ENCODE measurements at places on chromosomes 11 and 22.

DNA sequence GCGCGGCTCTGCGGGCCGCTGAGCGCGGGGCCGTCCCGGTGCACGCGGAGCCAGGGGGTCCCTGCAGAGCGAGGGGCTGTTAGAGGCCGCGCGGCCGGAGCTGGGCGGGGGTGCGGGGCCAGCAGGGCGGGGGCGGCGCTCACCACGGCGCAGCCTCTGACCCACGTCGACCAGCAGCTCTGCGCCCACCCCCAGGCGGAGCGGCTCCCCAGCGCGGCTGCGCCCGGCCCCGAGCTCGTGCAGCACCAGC, 385 bp upstream of the SCO2 start:
- DNase-seq = no peak

DNA sequence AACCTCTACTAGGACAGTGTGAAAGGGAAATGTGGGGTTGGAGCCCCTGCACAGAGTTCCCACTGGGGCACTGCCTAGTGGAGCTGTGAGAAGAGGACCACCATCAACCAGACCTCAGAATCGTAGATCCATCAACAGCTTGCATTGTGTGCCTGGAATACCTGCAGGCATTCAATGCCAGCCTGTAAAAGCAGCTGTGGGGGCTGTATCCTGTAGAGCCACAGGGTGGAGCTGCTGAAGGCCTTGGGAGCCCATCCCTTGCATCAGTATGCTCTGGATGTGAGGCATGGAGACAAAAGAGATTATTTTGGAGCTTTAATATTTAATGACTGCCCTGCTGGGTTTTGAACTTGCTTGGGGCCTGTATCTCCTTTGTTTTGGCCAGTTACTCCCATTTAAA, 46.3 kb downstream of the PGR start:
- DNase-seq = no peak

DNA sequence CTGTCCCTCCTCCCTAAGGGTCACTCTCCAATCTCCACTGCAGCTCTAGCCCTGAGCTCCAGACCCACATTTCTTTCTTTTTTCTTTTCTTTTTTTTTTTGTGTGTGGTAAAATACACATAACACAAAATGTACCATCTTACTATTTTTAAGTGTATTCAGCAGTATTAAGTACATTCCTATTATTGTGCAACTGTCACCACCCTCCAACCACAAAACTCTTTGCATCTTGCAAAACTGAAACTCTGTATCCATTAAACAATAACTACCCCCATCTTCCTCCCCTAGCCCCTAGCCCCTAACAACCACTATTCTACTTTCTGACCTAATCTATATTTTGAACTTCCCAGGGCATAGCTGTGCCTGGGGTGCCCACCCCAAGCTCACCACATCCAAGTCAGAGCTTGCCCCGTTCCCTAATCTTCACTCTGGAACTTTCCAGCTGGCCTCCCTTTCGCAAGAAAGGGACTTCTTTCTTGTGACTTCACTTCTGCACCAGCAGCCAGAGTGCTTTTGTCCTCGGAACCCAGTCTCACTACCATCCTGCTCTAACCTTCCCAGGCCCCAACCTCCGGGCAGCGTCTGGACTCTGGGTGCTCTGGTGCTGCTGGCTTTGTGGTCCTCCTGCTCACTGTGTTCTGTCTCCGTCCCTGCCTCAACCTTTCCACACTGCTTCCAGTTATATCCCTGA, 30.7 kb downstream of the PARVG start:
- DNase-seq = peak; percentile 17

DNA sequence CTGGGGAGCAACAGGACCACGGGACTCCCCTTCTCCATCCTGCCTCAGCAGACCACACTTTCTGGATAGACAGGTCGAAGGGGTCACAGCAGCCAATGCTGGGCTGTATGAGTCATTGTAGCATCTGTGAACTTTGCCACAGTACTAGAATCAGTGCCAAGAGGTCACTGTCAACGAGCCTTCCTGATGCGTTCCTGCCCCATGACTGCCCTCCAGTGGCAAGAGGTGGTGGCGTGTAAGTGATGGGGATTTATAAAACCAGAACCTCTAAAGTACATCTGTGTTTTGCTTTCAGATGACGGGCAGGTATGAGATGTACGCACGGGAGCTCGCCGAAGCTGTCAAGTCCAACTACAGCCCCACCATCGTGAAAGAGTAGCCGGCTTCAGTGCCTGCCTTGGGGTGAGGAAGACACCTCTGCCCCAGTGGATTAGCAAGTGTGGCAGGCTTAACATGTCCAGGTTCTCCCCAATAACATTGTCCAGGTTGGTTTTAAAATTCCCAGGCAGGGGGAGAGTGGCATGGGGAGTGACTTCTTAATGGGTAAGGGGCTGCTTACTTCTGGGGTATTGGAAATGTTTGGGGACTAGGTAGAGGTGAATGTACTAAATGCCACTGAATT, 29.4 kb downstream of the GUCD1 start:
- peak; percentile 78 for DNase-seq

DNA sequence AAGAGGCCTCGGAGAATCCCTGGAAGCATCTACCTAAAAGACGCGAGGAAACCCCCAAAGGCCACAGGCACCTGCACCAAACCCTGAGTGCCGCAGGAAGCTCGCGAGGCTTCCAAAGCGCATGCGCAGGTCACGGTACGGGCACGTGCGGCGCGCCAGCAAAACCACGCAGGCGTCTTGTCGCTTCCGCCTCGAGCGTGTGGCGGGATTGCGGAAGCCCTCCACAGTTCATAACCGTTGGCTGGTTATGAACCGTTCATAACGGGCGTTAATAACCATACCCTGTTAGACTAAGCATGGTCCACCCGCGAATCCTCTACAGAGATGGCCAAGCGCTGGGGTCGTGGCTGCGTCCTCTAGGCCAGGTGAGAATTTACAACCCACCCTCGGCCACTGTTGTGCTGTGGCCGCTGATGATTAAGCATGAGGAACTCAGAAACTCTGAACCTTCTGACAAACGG, 46.4 kb downstream of the MORC2 start:
- peak; percentile 69 for DNase-seq
